ENCODE measurements at places on chromosomes 3 and 15. TPM values are rescaled to one million over a fixed set of nuclear protein-coding genes. Genes with fewer than 3 reads are reported as not detected.

SH2D7 gene
- 1.9 TPM for total RNA-seq

DNA sequence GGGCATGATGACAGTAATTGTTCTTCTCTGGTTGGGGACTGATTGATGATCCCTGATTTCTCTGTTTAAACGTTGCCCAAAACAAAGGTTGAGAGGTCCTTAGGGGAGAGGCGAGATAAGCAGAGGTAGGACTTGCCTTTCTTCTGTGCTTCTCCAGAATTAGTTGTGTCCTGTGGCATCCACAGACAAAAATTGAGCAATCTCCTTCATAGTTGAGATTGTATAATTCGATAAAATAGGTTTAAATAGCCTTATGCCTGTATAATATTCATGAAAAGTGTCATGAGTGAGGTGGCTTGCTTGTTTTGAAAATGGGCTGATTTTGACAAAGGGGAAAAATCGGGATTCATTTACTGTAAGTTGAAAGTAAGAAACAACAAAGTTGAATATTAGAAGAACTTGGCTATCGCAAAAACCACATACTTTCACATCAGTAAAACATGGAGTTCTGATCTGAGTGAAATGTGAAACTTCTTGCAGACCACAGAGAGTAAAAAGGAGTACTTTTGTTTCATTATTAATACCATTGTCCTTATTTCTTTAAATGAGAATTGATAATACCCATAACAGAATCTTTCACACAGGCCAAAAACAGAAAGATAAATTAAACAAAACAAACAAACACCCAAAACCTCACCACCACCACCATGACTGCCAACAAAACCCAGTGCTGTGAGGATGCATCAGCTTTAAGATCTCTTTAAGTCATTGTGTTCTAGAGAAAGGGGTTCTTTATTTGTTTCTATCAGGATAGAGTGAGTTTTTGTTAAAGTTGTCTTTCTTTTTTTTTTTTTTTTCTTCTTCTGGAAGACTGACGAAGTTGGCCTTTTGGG lies 155.7 kb downstream of the LPP start:
- no peak for DNase-seq

KCNMB3 gene
- total RNA-seq: 2.1 TPM

DNA sequence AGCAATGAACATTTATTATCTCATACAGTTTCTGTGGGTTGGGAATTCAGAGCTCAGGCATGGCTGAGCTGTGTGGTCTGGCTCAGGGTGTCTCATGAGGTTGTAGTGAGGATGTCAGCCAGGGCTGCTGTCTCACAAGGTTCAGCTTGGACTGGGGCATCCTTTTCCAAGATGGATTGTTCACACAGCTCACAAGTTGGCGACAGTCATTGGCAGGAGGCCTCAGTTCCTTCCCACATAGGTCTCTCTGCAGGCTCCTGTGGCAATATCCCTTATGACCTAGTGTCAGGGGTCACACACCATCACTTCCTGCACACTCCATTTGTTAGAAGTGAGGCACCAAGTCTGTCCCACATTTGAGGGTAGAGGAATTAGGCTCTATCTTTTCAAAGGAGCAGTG lies 56.0 kb downstream of the RPLP1 start:
- no peak for DNase-seq

GRCh38 chr15:43872416-43873020 lies 45.7 kb downstream of the WDR76 start:
- no peak for DNase-seq

GP5 gene
- total RNA-seq: 0.07 TPM

DNA sequence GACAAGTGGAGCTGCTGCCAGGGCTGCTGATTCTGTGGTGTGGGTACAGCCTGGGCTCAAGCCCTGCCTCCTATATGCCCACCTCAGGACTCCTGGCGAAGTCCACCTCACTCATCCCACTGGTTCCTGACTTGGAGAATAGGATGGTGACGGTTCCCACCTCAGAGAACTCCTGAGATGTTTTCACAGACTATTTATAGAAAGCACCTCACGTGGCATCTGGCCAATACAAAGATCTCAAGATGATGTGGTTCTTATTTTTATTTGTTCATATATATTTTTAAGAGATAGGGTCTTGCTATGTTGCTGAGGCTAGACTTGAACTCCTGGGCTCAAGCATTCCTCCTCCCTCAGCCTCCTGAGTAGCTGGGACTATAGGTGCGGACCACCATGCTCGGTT lies 236.9 kb upstream of the BHLHE40 start:
- no peak for DNase-seq

DNA sequence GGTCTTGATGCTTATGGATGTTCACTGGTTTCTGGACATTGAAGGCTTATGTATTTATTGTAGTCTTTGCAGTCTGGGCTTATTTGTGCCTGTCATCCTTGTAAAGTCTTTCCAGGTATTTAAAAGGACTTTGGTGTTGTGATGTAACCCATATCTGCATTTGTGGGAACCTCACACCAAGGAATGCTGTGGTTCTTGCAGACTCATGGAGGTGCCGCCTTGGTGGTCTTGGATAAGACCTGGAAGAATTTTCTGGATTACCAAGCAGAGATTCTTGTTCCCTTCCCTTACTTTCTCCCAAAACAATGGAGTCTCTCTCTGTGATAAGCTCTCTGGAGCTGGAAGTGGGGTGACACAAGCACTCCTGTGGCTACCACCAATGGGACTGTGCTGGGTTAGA lies 363.5 kb upstream of the NECTIN3 start:
- DNase-seq: no peak

TMCO5A gene
- not detected for total RNA-seq

DNA sequence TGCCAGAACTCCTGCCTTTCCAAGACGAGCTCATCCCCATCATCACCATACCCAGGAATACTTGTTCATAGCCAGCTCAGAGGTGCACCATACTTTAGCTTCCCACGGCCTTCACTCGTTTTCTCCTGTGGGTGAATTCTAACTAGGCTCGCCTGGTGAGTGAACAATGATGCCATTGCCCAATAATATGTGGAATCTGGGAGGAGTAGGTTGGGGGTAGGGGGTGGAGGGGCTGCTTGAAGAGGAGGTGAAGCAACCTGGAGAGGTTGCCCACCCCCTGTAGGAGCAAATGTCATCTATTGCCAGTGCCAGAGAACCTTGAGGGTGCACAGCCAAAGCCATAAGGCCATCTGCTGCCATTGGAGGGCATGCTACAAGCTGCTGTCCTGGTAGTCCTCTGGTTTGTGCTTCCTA lies 592 bp upstream of the ZNF445 start:
- no peak for DNase-seq
